Hematopoietic multipotent progenitor cell treated with erythropoietin and hydrocortisone succinate and interleukin-3 and kit ligand, for 8 days (in vitro differentiated cells): ENCODE measurements at places on chromosomes 11 and 22.

- no peak for DNase-seq
These were observed 24.9 kb downstream of the CDKN1C start for GRCh38 chr11:2860636-2861035.

DNA sequence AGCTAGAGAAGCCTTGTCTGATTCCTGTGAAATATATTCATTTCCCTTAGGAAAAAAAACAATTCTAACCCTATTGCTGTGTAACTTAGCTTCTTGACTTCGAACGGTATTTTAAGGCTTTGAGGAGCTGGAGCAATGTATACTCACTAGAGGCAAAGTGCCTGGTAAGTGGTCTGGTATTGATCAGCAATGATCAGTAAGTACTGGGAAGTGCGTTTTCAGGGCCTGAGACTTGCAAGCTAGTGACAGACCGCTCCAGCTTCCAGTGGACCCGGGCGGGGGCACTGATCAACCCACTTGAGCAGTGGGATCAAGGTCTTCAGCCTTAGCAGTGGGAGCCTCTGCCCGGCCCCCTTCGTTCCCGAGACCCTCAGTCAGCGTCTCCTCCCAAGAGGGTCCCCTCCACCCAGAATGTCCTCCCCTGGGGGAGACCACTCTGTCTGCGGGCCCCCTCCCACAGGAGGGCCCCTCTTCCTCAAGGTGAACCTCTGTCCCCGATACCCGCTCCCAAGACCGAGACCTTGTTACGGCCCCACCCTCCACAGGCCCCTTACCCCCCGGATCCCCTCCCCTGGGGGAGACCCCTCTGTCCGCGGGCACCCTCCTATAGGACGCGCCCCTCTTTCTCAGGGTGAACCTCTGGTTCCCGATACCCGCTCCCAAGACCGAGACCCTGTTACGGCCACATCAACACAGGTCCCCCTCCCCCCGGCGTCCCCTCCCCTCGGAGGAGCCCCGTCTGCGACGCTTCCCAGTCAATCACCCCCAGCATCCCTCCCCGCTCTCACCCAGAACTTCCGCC is 452 bp upstream of the ATXN10 start:
- DNase-seq: no peak

DNA sequence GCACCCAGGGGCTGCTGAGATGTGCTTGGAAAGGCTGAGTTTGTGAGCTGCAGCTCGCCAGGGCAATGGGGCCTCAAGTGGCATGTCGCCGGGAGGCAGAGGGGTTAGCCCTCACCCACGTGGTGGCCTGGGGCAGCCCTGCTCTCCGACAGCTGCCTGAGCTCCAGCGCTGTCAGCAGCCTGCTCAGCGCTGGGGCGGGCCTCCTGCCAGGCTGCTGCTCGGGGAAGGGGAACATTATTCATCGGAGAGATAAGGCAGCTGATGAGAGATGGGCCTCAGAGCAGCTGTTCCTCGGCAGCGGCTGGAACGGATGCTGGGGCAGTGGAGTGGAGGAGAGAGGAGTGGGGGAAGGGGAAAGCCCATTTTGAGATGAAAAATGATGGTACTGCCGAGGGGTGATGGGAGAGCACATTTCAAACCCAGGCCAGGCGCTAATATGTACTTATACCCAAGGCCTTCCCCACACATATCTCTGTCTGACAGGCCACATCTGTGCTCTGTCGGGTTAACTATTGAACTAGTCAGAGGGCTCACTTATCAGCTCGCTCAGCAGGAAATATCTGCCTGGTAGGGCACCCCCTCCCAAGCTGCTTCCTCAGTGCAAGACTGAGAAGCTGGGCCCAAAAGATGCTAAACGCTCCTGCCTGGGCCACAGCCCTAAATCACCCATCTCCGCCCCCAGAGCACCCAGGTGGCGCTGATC is 79.5 kb downstream of the TIMP3 start:
- DNase-seq: peak; percentile 100

DNA sequence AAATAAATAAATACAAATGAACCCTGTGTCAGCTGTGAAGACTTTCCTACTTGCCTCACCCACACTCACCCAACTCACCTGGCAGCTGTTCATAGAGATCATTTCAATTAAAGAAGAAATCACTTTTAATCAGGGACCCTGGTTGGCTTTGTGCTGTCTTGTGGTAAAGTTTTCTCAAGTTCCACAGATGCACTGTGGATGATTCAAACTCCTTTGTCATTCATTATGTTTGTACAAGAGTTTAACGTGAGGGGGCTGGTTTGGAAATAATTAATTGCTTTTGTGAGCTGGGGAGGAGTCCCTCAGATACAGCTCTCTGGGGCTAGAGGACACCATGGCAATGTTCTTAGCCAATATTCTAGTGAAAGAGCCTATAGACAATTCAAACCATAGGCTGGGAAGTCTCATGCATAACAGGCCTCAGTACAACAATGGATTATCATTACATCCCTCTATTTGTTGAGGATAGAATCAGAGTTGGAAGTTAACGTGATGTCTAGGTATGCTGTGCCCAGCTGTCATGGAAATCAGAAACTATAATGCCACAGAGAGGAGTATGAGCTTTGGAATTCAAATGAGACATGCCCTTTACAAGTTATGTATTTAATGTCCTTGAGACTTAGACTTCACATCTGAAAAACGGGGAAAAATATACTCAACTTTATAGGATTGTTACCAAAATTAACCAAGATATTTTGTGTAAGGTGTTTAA is 698.5 kb downstream of the KCNA4 start:
- DNase-seq: no peak

DNA sequence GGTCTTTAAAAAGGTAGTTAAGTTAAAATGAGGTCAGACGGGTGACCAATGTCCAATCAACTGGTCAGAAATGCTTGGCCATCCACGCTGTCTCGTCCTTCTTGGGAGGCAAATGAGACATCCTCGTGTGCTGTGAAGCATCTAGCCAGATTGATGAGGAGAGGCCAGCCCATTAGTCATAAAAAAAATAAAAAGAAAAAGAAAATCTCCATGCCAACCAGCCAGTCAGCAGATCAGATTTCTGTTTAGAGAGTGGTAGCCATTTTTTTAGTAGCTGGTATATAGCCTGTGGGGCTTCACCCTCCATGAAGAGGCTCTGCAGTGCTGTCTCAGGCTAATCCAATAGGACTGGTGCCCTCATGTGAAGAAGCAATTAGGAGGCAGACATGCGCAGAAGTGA is 343.1 kb upstream of the SYN3 start:
- DNase-seq: no peak

GRCh38 chr22:28703436-28703835 is 23.8 kb upstream of the TTC28 start:
- DNase-seq: no peak

DNA sequence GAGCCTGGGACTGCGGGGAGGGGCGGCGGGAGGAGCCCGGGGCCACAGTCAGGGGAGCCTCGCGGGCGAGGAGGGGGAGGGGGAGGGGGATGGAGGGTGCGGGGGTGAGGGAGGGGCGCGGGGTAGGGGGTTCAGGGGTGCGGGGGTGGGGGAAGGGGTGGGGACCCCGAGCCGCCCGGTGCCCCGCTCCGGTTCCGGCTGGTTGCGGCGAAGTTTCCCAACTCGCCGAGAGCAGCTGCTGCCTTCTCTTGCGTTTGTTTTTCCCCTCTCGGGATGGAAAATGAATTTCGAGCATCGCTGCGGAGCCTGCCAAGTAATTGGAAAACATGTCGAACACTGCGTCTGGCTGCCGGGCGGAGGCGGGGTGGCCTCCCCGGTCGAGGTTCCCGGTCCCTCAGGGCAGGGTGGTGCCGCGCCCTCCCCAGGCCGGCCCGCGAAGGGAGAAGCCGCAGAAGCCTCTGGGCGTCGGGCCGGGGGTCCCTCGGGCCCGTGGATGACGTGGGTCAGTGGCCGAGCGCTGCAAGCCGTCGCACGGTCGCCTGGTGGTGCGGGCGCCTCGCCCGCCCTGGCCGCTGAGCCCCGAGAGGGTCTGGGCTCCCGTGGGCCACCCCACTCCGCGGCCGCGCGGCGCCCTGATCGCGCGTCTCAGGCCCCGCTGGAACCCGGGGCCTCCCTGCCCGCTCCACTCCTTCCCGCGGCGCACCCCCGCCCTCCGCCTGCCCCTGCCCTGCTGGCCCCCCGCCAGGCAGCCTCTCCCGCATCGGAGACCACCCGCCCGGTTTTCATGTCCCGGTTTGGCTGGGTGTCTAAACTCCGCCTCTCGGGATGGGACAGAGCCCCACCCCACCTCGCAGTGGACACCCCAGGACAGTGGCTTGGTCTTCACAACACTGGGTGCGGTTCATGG is 12.1 kb downstream of the SPATA19 start:
- DNase-seq: no peak

GRCh38 chr11:98029832-98030231 is 990.9 kb upstream of the CNTN5 start:
- no peak for DNase-seq

- DNase-seq: peak; percentile 19
These were observed 7.0 kb upstream of the CASP12 start for GRCh38 chr11:104905271-104905670.

DNA sequence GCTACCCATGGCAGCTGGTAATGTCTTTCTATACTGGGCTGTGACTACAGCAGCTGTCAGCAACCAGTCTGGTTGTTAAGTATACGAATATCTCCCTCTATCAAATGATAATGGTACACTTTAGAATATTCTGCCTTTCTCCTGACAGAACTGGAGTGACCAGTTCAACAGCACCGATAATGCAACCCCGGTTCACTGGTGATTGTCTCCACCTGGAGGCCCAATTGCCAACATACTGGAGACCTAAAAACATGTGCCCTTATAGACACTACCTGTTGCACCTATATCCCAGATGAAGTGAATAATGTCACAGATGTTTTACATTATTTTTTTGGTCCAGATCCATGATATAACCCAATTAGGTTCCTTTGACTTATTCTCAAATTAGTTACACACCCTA is 21.1 kb downstream of the OR5P2 start:
- DNase-seq: no peak

- no peak for DNase-seq
These were observed 3.2 kb upstream of the BIRC2 start for GRCh38 chr11:102343809-102344208.

DNA sequence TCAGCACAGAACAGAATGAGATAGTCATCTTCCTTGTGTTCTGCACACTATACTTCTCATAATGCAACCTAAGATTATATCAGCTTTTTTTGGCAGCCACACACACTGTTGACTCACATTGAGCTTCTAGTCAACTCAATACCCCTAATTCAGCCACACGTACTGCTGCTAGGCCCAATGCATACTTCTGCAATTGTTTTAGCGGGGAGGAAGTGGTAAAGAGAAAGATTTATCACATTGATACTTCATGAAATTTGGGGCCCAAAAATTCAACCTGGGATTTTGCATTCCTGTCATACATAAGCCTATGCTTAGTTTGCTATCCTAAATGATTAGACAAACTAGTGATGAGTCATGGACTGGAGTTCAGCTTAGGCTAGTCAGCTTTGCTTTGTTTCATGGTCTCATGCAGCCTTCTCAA is 8.6 kb upstream of the UPB1 start:
- no peak for DNase-seq

GRCh38 chr22:30602049-30602448 is 4.9 kb upstream of the TCN2 start:
- peak; percentile 75 for DNase-seq

GRCh38 chr11:23569547-23569946 is 709.3 kb upstream of the CCDC179 start:
- DNase-seq: no peak

- peak; percentile 23 for DNase-seq
These were observed 2.9 kb downstream of the SRPRA start for GRCh38 chr11:126265811-126266210.

- no peak for DNase-seq
These were observed 2.2 kb upstream of the RGL4 start for GRCh38 chr22:23688571-23688970.

DNA sequence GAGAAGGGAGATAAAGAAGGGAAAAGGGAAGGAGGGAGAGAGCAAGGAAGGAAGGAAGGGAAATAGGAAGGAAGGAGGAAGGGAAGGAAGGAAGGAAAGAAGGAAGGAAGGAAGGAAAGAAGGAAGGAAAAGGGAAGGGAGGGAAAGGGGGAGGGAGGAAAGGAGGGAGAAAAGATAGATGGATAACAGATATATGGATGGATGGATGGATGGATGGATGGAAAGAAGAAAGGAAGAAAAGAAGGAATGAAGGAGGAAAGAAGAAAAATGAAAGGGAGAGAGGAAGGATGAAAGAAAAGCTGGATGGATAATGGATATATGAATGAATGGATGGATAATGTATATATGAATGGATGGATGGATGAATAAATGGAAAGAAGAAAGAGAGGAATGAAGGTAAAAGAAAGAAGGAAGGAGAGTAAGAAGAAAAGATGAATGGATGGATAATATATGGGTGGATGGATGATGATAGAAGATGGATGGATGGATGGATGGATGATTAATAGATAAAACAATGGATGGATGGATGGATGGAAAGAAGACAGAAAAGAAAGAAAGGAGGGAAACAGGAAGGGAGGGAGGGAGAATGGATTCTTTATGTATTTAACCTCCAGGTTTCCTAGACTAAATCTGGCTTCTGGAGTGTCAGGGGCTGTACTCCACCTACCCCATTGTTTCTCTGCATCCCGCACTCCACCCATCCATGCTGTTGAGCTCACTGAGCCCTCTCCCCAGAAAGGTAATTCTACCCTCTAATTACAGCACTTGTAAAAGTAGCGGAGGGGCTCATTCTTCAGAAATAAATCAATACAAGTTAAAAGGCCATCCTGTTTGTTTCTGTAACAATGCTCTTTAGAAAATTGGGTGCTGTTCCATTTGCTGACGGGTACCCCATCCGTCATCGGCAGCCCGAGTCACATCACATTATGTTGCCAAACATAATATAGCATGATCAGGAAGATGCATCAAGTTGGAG is 506.1 kb downstream of the MIAT start:
- no peak for DNase-seq

GRCh38 chr11:68020575-68020974 is 9.9 kb upstream of the NDUFS8 start:
- DNase-seq: no peak

GRCh38 chr11:75323609-75324008 is 27.9 kb downstream of the ARRB1 start:
- no peak for DNase-seq

DNA sequence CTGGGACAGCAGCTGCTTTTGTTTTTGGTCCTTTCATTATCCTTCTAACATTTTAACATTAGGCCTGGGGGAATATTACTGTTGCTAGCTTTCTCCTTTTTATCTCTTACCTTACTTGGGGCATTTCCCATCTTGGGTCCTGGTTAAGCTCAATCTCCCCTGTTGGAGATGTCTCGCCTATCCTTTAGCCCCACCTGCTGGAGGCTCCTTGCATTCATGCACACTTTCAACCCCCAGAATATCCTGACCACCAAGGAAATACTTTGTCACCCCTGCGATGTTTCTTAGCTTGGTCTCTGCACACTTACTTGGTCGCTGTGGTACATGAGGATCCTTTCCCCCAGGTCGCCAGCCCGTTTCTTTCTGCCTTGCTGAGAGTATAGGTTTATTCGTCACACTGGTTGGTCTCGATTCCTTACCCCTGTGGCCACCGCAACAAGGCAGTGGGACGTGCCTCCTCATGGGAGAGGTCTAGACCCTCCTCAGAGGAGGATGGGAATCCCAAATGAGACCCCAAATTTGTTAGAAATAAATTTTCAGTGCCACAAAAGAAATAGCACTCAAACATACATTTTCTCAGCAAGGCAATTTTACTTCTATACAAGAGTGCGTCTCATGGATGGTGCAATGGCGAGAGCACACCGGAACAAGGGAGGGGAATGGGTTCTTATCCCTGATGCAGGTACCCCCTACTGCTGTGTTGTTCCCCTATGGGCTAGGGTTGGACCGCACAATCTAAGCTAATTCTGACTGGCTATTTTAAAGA is 5.4 kb upstream of the TXN2 start:
- peak; percentile 71 for DNase-seq

GRCh38 chr22:33335611-33336279 is 277.6 kb upstream of the SYN3 start:
- DNase-seq: no peak
